GM23338 (cell line): ENCODE measurements at places on chromosomes 6 and 20. TPM values are rescaled to one million over a fixed set of nuclear protein-coding genes. Genes with fewer than 3 reads are reported as not detected.

PCK1 gene
- not detected in 2 replicates for total RNA-seq

DNA sequence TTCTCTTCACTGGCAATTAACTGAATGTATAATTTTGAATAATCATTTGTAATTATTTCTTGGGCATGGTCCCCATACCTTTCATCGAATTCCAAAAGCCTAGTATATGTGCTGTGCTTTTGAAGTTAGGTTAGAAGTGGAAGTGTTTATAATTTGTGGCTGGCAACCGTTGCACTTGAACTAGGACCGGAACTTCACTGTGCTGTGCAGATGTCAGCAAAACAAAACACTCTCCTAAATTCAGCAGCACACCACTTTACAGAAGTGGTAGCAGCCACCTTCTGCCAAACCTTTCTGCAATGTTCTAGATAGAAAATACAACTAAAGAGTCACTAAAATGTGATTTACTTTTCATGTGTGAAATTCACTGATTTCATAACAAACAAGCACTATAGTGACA is 111.9 kb downstream of the FAM83B start:
- DNase-seq, result no peak
- H3K27me3 ChIP-seq, result no peaks in the 10 kb centered on the region
- no peaks in the 10 kb centered on the region for H3K4me1 ChIP-seq
- no peak overlapping the region for H3K4me3 ChIP-seq

GRCh38 chr6:129577691-129578090 is 132.3 kb downstream of the ARHGAP18 start:
- no peak overlapping the region for H3K4me3 ChIP-seq
- no peaks in the 10 kb centered on the region for H3K27me3 ChIP-seq
- H3K36me3 ChIP-seq, result no peaks in the 10 kb centered on the region
- no peaks in the 10 kb centered on the region for H3K4me1 ChIP-seq
- no peak overlapping the region for H3K27ac ChIP-seq

- no peak overlapping the region for H3K27ac ChIP-seq
- H3K4me3 ChIP-seq, result no peak overlapping the region
- DNase-seq, result no peak
These were observed 31.6 kb upstream of the MANEA start for GRCh38 chr6:95545686-95546085.

- no peak overlapping the region for H3K27ac ChIP-seq
- H3K4me1 ChIP-seq, result no peaks in the 10 kb centered on the region
- no peaks in the 10 kb centered on the region for H3K36me3 ChIP-seq
- H3K27me3 ChIP-seq, result no peaks in the 10 kb centered on the region
These were observed 270.2 kb downstream of the SMOC2 start for GRCh38 chr6:168711049-168711640.

GRCh38 chr20:46414608-46415007 is 8.2 kb upstream of the ELMO2 start:
- H3K4me1 ChIP-seq, result 0 out of 2 replicates have a peak, but pooled peaks cover 4% of the 10 kb centered on the region
- H3K4me3 ChIP-seq, result no peak overlapping the region
- no peaks in the 10 kb centered on the region for H3K27me3 ChIP-seq

TRIM15 gene
- 0.23 and 1.0 TPM in 2 replicates for total RNA-seq

- H3K27ac ChIP-seq, result no peak overlapping the region
- H3K4me3 ChIP-seq, result no peak overlapping the region
- no peaks in the 10 kb centered on the region for H3K4me1 ChIP-seq
These were observed 47.2 kb downstream of the VEGFA start for GRCh38 chr6:43817192-43817591.

- peak overlapping the region; percentile 99 for H3K27ac ChIP-seq
- no peak for DNase-seq
- H3K4me1 ChIP-seq, result peaks cover 25% of the 10 kb centered on the region
- peak overlapping the region; percentile 86 for H3K4me3 ChIP-seq
- no peaks in the 10 kb centered on the region for H3K27me3 ChIP-seq
- H3K36me3 ChIP-seq, result peaks cover 39% of the 10 kb centered on the region
These were observed 36.9 kb upstream of the SYNCRIP start for GRCh38 chr6:85679445-85680123.

GRCh38 chr6:154187203-154187602 is 148.2 kb downstream of the OPRM1 start:
- DNase-seq, result no peak
- H3K27ac ChIP-seq, result no peak overlapping the region
- no peaks in the 10 kb centered on the region for H3K36me3 ChIP-seq
- H3K4me1 ChIP-seq, result no peaks in the 10 kb centered on the region
- no peaks in the 10 kb centered on the region for H3K27me3 ChIP-seq

TBCC gene
- total RNA-seq, result 45.0 and 59.5 TPM in 2 replicates

GRCh38 chr20:47664744-47665143 is 120.5 kb downstream of the SULF2 start:
- DNase-seq, result no peak
- H3K4me3 ChIP-seq, result no peak overlapping the region
- H3K27ac ChIP-seq, result no peak overlapping the region
- H3K27me3 ChIP-seq, result no peaks in the 10 kb centered on the region
- H3K4me1 ChIP-seq, result peaks cover 9% of the 10 kb centered on the region; the same call in 1 of the 2 replicates
- no peaks in the 10 kb centered on the region; the same call in 1 of the 2 replicates for H3K36me3 ChIP-seq

DNA sequence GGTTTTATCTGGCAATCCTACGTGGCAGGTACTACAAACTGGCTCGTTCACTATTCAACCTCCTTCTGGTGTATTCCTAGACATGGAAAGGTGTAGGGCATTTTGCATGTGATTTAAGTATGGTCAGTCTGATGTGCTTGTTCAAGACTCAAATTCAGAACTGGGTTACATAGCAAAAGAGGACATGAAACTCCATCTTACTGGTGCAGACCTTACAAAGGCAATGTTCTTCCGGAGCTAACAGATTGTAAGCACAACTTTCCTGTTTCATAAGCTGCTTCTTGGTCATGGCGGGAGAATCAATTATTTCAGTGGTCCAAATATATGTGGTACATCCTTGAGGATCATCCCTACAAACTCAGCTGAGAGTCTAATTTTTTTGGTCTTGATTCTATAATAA is 703.4 kb downstream of the EPM2A start:
- H3K27me3 ChIP-seq, result no peaks in the 10 kb centered on the region
- H3K4me1 ChIP-seq, result no peaks in the 10 kb centered on the region
- no peak for DNase-seq
- H3K27ac ChIP-seq, result no peak overlapping the region

GRCh38 chr6:145623231-145623630 is 112.1 kb downstream of the EPM2A start:
- no peak overlapping the region for H3K27ac ChIP-seq
- H3K4me1 ChIP-seq, result no peaks in the 10 kb centered on the region
- H3K36me3 ChIP-seq, result no peaks in the 10 kb centered on the region
- H3K27me3 ChIP-seq, result no peaks in the 10 kb centered on the region

DNA sequence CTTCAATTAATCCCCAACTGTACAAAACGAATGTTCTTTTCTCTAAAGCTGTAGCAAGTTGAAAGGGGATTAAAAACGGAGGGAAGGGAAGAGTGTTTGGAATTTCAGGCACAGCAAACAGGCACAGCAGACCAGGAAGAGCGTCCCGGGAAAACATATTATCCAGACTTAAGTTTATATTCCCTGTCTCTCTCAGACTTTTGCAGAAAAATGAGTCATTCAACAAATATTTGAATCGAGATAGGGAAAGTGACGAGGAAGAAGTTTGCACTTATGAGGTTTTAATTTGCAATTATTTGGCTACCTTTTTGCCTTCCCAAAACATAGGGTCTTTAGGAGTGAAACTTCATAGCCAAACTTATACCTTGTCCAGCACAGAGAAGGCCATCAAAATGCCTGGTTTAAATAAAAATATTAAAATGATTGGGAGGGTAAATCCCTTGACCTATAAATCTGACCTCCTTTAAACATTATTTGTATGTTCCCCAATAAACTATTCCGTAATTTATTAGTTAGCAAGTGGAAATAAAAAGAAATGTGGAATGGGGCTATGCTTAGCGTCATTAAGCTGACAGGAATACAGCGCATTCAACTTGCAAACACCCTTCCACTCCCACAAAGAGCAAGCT is 16.0 kb downstream of the HFE start:
- H3K4me3 ChIP-seq, result 0 out of 2 replicates have a peak overlapping the region, but pooled peaks have one; percentile 10
- peak overlapping the region; percentile 64 for H3K27ac ChIP-seq
- DNase-seq, result no peak

GINM1 gene
- 13.4 and 19.2 TPM in 2 replicates for total RNA-seq

BTNL2 gene
- not detected in 2 replicates for total RNA-seq

DNA sequence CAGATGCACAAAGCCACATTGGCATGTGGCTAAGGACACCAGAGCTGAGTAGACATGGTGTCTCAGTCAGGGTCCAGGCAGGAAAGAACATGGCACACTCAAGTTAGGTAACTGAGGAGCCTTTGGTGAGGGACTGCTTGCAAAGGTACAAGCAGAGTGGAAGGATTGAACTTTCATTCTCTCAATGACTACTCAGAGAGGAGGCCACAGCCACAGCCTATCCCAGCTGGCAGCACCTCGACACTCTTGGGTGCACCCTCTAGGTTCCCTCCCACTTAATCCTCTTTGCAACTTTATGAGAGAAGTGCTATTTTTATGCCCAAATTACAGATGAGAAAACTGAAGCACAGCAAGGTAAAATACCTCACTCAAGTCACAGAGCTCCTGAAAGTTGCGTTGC is 73.4 kb downstream of the ISM1 start:
- H3K4me1 ChIP-seq, result no peaks in the 10 kb centered on the region
- H3K27ac ChIP-seq, result no peak overlapping the region
- DNase-seq, result no peak
- no peak overlapping the region for H3K4me3 ChIP-seq
- no peaks in the 10 kb centered on the region for H3K36me3 ChIP-seq

- DNase-seq, result no peak
- H3K27me3 ChIP-seq, result no peaks in the 10 kb centered on the region
- H3K4me1 ChIP-seq, result no peaks in the 10 kb centered on the region
These were observed 181.1 kb downstream of the RPS12 start for GRCh38 chr6:132995432-132995831.

DNA sequence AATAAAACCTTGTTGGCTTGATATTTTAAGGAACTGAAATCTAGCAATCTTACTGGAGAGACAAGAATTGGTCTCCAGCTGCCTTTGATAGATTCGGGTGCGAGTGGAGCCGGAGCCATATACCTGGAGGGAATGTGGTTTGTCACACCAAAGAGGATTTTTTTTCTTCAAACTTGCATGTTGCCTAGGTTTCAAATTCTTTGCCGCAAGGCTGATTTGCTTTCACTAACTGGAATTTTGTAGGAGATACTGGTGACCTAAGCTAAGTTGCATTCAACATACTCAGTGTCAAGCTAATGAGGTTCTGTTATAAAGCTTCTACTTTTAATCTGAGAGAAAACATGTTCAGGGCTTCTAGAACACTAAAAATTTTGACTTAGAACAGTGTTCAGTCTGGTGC is 39.7 kb upstream of the ASIP start:
- H3K4me3 ChIP-seq, result no peak overlapping the region
- no peak overlapping the region for H3K27ac ChIP-seq
- H3K36me3 ChIP-seq, result no peaks in the 10 kb centered on the region

DNA sequence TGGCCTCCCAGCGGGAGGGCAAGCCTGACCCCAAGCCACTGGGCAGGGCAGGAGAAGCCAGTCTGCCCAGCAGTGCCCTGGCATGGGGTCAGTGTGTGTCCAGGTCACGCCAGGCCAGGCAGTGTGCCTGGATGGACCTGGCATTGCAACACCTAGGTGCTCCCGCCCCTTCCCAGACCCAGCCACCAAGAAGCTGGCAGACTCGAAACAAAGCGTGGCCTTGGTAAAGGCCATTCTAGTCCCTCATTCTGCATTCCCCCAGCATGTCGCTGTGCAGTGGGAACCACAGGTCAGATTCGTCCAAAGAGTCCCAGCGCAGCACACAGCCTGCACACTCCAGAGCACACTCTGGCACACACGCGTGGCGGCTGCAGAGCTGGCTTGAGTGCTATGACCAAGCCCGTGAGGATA is 19.3 kb upstream of the APMAP start:
- no peaks in the 10 kb centered on the region for H3K27me3 ChIP-seq
- DNase-seq, result no peak
- H3K36me3 ChIP-seq, result no peaks in the 10 kb centered on the region
- H3K4me3 ChIP-seq, result no peak overlapping the region
- H3K27ac ChIP-seq, result no peak overlapping the region

DNA sequence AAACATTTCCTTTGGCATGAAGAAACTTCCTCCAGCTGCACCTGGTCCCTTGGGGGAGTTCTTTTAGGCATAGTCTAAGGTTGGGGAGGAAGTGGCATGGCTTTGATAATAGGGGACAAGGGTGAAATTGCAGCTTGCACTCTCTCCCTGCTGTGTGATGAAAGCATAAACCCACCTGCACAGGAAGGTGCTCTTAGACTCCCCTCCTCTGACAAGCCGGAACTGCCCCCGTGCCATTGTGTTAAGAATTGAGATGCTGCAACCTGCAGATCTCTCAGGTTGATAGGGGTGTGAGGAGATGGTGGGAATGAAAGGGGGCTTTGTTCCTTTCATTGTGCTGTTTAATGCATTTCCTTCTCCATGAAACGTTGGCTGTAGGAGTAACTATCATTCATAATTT is 247.7 kb upstream of the RNF24 start:
- H3K27ac ChIP-seq, result no peak overlapping the region
- no peak overlapping the region for H3K4me3 ChIP-seq
- no peaks in the 10 kb centered on the region for H3K36me3 ChIP-seq
- H3K27me3 ChIP-seq, result no peaks in the 10 kb centered on the region
- no peak for DNase-seq
- H3K4me1 ChIP-seq, result peaks cover 22% of the 10 kb centered on the region

CCN5 gene
- not detected in 2 replicates for total RNA-seq

SLC24A3 gene
- 2.5 and 3.0 TPM in 2 replicates for total RNA-seq

DNA sequence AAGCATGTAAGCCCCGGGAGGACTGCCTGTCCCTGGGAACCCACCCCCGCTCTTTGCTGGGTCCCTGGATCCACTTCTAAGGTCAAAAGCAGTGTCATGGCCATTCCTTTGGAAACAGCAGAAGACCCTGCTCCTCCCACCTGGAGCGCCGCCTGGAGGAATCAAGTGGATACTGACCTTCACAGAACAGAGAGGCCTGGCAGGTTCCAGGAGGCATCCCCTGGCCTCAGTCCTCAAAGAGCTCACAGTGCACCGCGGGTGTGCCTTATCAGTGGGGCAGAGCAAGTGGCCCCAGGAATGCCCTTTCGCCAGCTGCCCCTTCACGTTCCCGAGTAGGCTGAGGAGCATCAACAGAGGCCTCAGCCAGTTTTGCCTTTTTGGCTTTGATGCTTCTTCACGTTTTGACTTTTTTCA is 11.1 kb upstream of the SLC4A11 start:
- H3K36me3 ChIP-seq, result no peaks in the 10 kb centered on the region
- peaks cover 18% of the 10 kb centered on the region for H3K4me1 ChIP-seq
- H3K27me3 ChIP-seq, result peaks cover 34% of the 10 kb centered on the region
- peak; percentile 95 for DNase-seq

DNA sequence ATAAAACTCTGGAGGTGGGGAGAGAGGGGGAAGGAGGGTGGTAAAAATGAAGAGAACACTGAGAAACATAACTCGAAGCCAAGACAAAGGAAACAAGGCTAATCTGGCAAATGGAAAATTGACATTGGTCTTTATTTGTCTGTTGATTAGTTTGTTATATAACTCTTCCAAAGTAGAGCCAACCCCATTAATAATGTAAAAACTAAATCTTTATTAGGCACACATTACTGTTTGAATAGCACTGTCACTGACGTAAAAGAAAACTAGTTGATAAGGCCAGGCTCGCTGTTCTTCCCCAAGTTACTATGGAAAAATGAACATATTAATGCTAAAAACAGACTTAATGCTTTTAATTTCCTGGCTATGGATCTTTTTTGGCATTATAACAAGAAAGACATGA is 110.0 kb downstream of the MAP3K5 start:
- H3K36me3 ChIP-seq, result no peaks in the 10 kb centered on the region
- no peak overlapping the region for H3K4me3 ChIP-seq
- no peak overlapping the region for H3K27ac ChIP-seq
